ENCODE measurements at places on chromosomes 4 and X. TPM values are rescaled to one million over a fixed set of nuclear protein-coding genes. Genes with fewer than 3 reads are reported as not detected.

The ARX gene
- total RNA-seq: not detected

The AMBN gene
- total RNA-seq: not detected

The GPRASP3 gene
- total RNA-seq: 4.4 TPM

The AVPR2 gene
- total RNA-seq: 0.99 TPM

The NPFFR2 gene
- total RNA-seq: not detected

The VCX3B gene
- not detected for total RNA-seq

The NAA11 gene
- not detected for total RNA-seq

The DCTD gene
- total RNA-seq: 67.5 TPM

The TCEAL6 gene
- not detected for total RNA-seq

The CSAG3 gene
- not detected for total RNA-seq

The MAMLD1 gene
- 0.22 TPM for total RNA-seq

- DNase-seq: no peak
These were observed 97.6 kb upstream of the MAML3 start for GRCh38 chr4:140251571-140251970.

GRCh38 chrX:140664939-140665338, 44.6 kb upstream of the LINC00632 start:
- DNase-seq: peak; percentile 12

DNA sequence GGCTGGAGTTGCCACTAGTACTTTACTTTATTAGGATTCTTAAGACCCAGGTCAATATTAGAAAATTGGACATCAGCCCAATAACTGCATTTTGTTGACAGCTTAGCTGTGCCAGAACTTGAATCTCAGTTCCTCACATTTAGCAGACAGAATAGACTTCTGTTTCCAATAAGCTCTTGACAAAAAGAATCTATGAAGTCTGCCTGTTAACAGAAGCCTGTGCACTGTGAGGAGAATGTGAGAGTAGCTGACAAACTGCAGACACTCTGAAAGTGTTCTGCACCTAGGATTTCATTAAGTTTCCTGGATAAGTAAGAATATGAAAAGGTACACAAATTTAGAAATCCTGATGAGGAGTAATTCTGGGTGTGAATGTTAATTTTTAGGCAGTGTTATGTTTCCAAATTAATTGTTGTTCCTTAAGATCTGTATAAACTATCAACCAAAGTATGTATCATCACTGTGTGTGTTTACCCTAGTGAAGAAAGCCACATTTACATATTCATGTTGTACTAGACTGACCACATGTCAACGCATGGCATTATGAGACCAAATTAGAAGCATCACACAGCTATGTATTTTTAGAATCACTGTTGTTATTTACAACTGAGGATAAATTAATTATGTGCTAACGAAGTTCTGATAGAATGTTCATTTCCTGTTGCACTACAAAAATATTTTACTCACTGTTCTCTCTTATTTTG, 756.4 kb upstream of the IGFBP7 start:
- DNase-seq: no peak

DNA sequence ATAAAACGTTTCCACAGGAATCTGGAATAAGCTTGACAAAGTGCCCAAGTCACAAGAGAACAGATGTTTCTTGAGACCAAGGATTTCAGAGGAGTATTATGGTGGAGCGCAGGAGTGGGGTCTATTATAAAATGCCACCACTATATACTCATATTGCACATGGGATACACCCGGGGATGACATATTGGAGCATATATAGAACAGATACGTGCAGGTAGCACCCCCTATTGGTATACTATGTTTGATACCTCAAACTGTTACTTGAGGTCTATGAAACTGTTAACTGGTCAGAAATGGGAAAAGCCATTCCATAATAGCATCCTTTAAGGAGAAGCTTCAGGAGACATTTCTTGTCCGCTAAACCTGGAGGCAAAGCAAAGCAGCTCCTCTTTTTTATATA, 86.0 kb downstream of the PCYT1B start:
- peak; percentile 57 for DNase-seq

DNA sequence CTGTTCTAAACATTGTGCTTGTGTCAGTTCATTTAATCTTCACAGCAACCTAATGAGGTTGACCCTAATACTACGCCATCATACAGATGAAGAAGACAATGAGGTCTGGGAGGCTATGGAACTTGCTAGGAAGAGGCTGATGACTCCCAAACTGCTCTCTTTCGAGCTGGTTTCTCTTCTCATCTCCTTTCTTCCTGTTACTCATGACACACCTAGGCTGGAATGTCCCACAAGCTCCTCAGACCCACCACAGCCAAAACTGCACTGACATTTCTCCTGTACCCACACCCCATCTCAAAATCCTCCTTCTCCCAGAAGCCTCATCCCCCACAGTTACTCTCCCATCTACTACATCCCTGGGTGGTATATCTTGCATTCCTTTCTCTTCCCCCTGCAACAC, 27.4 kb upstream of the PJA1 start:
- no peak for DNase-seq

- DNase-seq: peak; percentile 8
These were observed 11.7 kb upstream of the STATH start for GRCh38 chr4:69984030-69984443.

GRCh38 chrX:17471861-17472260, 96.9 kb downstream of the NHS start:
- no peak for DNase-seq

- no peak for DNase-seq
These were observed 383.5 kb downstream of the KLHL4 start for GRCh38 chrX:87901060-87901459.

DNA sequence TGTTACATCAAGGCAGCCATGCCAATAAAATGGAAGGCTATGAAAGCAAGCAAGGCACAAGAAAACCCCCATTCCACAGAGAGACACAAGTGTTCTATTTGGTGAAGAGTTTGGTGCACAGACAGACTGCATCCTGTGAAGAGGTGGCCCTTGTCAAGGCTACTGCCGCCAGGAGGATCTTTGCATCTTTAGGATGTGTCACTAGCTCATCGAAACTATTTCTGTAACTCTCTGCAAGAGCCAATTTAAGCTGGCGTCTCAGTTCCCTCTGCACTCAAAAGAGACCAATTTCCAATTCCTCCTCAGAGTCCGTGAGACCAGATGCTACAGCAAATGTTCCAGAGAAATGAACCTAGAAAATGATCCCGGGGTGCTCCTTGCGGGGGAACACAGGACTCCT, 91.0 kb downstream of the PHKA2 start:
- no peak for DNase-seq

DNA sequence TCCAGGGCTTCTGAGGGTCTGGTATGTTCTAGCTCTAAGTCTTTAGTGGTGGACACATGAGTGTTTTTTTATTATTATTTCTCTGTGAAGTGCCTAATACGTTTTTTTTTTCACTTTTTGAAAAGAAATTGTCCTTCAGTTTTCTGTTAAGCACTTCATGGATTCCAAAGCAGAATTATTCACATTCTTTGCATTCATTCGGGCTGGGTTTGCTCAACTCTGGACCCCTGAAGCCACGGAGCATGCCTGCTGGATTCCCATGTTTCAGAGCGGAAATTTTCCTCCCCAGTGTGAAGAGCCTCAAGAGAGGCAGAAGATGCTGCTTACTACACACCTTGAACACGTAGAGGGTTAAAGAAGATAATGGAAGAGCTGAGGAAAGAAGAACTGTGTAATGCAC, 107.5 kb downstream of the EGF start:
- DNase-seq: no peak

DNA sequence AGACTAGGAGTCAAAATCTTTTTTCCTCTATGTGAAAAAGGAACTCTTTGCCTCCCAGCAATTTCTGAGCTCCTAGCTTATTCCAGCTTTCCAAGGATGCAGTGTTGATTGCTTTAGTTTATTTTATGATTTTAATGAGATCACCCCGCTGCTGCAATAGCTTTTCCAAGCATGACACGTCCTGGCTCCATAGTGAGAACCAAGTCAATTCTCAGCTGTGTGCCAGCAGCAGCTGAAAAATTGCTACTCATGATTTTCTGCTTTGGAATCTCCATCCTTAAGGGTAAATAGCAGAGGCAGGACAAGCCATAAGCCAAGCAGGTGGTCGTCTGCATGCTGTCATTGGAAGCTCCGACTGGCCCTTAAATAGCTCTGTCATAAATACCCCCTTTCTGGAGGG, 64.5 kb downstream of the FTHL17 start:
- DNase-seq: no peak

GRCh38 chrX:22134681-22135080, 102.6 kb downstream of the PHEX start:
- DNase-seq: peak; percentile 86

DNA sequence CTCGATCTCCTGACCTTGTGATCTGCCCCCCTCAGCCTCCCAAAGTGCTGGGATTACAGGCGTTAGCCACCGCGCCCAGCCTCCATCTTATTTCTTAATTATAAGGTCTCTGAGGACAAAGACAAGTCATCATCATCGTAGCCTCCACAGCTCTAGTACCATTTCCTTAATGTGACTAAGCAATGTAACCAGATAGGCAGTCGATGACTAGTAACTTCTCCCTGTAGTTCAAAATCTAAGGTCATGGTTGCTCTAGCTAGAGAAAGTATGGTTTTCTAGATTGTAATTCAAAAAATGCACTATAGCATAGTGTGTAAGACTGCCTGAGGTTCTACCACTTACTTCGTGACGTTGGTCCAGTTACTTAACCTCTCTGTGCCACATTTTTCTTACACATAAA, 6.9 kb downstream of the SLC39A8 start:
- DNase-seq: no peak

DNA sequence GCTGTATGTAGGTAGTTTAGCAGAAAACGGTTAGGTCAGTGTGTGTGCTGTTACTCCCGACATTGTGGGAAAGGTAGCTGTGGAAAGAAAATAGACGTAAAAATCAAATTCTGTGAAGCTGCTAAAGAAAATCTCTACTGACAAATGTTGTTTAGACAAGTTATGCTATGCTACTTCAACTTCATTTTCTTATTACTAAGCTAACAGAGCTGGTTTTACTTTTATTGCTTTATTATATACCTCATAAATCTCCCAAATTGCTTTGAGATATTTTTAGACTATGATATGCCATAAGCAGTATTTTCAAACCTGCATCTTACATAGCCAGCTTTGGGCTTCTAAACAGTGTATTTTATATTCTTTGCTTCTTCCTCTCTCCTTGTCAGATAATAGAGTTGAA, 108.2 kb upstream of the PACRGL start:
- no peak for DNase-seq

DNA sequence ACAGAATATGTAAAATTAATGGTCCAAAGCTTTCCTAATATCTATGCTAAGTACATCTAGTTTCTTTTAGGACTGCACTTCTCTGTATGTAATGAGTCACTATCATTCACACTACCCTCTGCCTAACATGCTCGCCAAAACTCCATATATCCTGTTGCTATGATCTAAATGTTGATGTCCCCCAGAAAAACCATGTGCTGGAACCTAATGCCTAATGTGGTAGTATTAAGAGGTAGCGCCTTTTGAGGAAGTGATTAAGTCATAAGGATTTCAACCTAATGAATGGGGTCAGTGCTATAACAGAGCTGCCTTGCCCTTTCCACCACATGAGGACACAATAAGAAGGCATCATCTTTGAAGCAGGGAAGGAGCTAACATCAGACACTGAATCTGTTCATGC, 34.9 kb upstream of the NFKB1 start:
- peak; percentile 93 for DNase-seq

DNA sequence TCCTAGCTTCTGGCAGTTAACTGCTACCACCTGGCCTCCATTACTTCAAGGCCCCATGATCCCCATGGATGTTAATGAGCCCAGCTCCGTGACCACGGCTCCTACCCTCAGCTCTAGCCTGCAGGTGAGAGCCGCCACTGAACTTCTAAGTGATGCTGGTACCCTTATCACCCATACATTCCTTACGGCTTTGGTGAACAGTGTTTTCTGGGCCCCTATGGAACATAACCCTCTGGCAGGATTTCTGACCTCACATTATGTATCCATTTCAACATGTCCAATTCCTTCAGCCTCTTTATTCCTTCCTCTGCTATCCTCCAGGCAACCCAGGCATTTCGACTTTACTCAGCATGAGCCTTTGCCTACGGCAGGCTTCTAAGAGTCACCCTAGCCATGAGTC, 24.6 kb downstream of the PAGE4 start:
- no peak for DNase-seq

DNA sequence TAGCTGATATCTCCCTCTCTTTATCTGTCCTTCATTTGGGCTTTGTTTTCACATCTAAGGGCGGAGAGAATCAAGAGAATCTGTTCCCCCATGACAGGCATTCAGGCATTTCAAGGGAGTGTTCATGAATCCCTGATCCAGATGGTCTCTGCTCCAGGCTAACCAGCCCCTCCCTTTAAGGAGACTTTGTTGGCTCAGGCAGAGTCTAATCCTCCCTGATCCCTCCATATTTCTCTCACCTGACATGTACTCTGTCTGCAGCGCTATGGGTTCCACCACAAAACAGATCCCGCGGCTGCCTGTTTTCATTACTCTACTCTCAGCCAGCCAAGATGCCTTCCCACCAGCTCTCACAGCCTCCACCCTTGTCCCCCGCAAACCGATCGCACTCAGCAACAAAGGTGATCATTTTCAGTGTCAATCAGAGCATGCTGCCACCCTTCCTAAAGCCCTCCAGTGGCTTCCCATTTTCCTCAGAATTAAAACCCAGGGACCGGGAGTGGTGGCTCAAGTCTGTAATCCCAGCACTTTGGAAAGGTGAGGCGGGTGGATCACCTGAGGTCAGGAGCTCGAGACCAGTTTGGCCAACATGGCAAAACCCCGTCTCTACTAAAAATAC, 30.3 kb upstream of the SLC2A9 start:
- DNase-seq: no peak

DNA sequence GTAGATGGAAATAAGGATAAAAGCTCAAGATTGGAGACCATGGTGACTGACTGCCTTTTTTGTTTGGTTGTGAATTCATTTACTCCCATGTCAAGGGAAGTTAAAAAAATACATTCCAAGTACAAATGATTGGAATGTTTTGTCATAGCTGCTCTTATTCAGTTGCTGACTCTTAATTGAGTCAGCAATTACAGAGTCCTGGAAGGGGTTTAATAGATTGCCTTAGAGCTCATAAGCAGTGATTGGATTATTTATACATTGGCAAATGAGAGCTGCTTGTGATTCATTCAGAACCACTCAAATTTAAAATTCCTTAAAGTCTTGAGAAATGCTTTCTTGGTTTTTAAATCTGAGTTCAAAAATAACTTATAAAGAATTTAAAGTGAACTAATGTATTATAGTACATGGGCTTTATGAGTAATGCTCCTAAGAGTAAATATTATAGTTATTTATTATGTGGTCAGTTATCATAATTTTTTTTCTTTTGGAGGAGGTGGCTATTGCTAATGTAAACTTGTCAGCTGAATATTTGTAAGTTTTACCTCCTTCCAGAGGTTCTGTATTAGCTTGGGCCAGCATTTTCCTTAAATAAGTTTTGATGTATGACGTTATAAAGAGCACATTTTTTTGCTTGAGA, 13.6 kb downstream of the JADE1 start:
- no peak for DNase-seq

- DNase-seq: no peak
These were observed 8.8 kb downstream of the HTT-AS start for GRCh38 chr4:3065551-3065950.

DNA sequence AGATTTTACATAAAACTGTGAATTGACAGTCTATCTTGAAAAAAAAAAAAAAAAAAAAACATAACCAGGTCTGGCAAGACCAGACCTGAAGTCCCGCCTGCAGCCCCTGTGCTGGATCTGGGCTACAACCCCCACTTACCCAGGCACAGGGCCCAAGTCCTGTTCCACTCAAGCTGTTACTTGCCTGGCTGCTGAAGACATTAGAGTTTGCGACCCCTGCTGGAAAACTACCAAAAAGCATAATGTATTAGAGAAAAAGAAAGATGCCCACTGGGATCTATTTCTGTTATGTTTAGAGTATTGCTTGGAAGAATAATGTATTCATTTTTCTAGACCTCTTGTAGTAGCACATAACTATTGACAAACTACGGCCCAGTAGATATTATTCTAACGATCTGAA, 4.7 kb downstream of the HS3ST1 start:
- peak; percentile 45 for DNase-seq

- DNase-seq: no peak
These were observed 17.3 kb downstream of the SUV39H1 start for GRCh38 chrX:48713847-48714246.

Measured in lung microvascular endothelial cell (primary cell).